Effector memory CD4-positive, alpha-beta T cell (primary cell): ENCODE measurements at places on chromosomes 2 and 18.

DNA sequence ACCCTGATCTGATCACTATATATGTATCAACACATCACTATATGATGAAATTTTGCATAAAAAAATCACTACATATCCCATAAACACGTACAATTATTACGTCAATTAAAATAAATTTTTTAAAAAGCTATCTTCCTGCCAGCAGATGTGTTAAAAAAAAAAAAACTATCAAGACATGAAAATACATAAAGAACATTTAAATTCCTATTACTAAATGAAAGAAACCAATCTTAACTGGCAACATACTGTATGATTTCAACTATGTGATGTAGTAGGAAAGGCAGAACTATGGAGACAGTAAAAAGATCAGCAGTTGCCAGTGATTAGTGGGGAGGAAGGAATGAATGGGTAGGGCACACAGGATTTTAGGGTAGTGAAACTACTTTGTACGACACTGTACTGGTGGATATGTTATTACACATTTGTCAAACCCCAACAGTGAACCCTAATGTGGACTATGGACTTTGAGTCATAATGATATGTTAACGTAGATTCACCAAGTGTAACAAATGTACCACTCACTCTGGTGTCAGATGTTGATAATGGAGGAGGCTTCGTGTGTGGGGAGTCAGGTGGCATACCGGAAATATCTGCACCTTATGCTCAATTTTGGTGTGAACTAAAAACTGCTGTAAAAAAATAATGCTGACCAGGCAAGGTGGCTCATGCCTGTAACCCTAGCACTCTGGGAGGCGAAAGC lies 27.4 kb downstream of the USP34 start:
- DNase-seq = no peak

DNA sequence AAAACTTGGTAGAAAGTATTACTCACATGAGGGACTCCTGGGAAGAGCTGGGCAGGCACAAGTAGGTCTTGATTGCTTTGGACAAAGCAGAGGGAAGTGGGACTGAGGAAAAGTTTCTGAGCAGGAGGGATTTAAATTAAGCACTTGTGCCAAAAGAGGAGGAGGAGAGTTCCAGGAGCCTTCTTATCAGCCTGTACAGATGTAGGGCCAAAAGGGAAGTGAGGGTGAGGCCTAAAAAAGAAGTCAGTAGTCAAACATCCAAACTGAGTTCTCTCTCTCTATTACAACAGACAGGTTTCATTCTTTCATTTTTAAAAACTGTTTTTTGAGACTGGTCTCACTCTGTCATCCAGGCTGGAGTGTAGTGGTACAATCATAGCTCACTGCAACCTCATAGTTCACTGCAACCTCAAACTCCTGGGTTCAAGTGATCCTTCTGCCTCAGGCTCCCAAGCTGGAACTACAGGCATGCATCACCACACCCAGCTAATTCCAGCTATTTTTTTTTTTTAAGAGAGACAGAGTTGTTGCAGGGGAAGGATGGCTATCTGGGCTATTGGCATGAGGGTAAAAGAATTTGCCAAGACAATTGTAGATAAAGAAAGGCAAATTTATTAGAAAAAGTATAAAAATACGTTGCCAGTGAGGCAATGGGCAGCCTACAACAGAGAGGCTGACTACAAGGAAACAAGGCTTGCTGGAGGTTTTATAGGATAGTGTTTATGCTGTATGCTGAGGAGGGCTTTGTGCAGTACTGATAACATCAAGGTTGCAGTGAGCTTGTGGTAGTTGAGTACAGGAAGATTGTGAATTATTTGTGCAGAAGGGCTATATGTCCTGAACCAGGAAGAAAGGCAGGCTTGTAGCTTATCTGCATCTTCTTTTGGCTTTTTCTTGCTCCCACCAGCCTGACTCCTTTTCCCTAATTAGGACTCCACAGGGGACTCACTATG lies 29.0 kb downstream of the CFAP210 start:
- no peak for DNase-seq

DNA sequence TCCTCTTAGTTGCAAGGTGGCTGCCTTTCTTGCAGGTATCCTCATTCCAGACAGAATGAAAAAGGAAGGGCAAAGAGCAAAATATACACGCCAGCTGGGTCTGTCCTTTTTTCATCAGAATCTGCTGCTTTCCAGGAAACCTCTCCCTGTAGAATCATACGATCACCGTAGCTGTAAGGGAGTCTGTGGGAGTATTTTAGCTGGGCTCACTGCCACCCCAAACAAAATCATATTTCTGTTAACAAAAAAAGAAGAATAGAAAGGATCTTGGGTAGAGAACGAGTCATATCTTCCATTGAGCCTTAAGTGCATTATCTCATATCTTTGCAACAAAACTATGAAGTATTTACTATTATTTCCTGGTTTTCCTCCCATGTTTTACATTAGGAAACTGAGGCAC lies 15.0 kb upstream of the TANC1 start:
- DNase-seq = no peak

DNA sequence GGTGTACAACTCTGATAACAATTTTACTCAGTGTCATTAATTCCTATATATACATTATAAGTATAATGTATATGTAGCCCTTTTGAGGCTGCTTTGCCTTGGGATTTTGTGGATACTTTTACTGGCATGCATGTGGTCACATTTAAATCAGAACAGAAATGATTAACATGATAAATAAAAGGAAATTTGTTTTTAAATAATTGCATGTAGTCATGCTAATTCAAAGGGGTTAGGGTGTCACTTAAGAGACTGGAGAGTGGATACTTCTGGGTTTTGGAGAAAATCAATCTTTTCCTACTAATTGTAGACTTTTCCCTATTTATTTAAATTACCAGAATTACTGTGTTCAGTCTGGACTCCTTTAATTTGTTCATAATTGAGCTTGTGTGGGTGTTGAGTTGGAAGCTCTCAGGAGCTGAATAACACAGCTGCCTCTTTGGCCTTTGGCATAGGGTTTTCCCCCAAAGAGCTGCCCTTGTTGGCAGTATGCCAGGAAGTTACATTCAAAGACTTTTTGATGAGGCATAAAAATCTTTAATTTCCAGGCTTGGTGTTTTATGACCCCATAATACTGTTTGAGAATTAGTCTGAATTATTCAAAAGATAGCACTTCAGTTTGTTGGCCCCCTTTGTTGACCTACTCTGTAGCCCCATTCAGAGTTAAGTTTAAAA lies 484.7 kb upstream of the NRP2 start:
- DNase-seq = no peak

GRCh38 chr2:45938649-45939511 lies 287.4 kb downstream of the PRKCE start:
- no peak for DNase-seq

DNA sequence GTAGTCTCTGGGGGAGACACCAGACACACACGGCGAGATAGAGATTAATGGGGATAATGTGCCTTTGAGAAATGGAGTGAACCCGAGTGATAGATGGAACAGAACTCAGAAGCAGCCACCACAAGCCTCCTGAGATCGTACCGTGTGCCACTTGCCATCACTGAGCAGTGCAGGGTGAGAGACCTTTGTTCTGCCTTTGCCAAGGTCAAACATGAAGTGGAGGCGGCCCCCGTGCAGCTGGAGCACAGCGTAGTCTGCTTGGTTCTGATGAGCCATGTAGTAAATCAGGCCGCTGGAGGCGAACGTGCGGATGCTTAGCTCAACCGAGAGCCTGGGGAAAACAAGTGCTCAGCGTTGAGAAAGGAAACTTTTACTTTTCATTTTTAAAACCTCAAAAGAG lies 167.0 kb downstream of the LAMA1 start:
- DNase-seq = no peak

- no peak for DNase-seq
Measured at GRCh38 chr2:235539773-235540172, 45.9 kb downstream of the AGAP1 start.

- no peak for DNase-seq
Measured at GRCh38 chr18:77161961-77162360, 29.4 kb upstream of the MBP start.

GRCh38 chr2:42796427-42797248 lies 4.3 kb upstream of the HAAO start:
- no peak for DNase-seq

GRCh38 chr2:219228911-219229304 lies 528 bp downstream of the ATG9A start:
- no peak for DNase-seq

DNA sequence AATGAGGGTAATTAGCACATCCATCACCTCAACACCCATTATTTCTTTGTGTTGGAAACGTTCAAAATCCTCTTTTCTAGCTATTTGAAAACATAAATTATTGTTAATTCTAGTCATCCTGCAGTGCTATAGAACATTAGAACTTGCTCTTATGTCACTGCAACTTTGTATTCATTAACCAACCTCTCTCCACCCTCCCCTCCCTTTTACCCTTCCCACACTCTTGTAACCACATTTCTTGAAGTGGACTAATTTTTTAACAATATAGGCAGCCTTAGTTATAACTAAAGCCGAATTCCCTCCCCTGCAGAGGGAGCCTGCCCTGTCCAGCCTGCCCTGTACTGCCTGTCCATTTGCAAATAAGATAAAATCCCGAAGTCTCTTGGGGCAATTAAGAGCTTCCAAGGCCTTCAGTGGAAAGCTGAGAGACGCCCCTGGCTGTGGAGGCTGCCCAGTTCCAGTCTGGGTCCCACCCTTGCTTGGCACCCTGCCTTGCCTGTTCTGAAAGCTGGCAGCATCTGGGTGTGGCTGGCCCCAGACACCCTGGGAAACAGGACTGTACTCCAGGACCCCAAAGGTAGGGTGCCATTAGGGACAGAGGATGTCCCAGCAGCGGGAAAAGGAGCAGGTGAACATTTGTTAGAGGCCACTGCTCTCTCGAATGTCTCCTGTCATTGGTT lies 65.1 kb downstream of the MEX3C start:
- DNase-seq = no peak

- no peak for DNase-seq
Measured at GRCh38 chr2:33136566-33136965, 189.8 kb downstream of the LTBP1 start.

- DNase-seq = no peak
Measured at GRCh38 chr2:88854528-88854927, 163.1 kb downstream of the RPIA start.

- DNase-seq = no peak
Measured at GRCh38 chr2:227395556-227395955, 7.8 kb upstream of the SCYGR1 start.

DNA sequence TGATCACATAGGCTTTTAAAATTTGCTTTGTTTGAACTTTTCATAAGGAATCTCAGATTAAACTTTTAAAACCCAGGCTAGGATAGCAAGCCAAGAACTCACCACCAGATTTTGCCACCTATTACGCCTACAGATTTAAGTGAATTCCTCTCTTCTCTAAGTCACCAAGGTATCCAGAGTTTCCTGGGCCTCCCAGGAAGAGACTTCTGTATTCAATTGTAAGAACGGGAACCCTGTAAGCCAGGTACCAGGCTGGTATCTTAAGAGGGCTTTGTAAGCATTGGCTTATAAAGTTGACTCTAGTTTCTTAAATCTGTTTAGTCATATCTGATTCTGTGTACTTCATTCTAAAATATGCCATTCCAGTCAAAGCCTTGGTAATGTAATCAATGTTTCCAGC lies 285.1 kb downstream of the MBD5 start:
- DNase-seq = no peak

DNA sequence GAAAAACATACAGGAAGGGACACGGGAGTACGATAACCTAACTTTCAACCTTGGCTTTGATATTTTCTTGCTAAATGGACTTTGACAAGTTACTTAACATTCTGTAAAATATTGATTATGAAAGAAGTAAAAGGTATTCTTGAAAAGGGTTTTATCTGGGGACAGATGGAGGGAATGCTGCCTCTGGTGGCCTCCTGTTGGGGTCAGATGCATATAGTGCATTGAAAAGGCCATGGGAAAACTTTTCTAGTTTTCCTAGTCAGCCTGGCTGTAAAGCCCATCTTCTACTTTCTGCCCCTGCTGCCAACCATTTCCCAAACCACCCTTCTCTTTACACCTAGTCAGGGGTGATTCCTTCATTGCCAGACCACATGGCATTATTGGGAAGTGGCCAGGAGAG lies 22.2 kb upstream of the MSTN start:
- no peak for DNase-seq

GRCh38 chr18:36066001-36066400 lies 1.4 kb downstream of the RPRD1A start:
- no peak for DNase-seq

DNA sequence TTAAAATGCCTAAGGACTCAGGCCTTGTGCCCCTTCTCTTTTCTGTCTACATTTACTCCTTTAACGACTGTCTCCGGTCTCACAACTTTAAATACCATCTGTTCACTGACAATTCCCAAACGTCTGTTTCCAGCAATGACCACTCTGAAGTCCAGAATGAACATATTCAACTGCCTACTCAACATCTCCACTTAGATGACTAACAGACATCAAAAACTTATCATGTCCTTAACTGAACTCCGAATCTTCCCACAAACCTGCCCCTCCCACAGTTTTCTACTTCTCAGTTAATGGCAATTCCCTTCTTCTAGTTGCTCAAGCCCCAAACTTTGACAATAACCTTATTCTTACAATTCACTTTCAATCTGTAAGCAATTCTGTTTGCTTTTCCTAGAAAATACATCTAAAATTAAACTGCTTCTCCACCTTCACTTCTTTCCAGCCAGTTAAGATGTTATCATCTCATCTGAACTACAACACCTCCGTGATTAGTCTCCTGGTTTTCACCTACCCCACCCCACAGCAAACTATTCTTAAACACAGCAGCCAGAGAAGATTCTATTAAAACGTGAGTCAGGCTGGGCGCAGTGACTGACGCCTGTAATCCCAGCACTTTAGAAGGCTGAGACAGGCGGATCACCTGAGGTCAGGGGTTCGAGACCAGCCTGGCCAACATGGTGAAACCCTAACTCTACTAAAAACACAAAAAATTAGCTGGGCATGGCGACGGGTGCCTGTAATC lies 2.8 kb downstream of the C1D start:
- DNase-seq = no peak

DNA sequence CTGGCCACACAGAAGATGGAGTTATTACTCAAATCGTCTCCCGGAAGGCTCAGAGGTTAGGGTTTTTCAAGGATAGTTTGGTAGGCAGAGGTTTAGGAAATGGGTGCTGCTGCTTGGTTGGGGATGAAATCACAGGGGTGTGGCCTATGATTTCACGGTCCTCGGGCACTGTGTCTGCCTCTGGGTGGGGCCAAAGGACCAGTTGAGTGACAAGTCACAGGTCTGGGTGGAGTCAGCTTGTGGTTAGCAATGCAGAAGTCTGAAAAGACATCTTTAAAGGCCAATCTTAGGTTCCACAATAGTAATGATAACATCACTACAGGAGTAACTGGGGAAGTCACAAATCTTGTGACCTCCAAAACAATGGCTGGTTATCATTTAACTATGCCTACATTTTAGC lies 387.8 kb downstream of the ZNF521 start:
- no peak for DNase-seq

DNA sequence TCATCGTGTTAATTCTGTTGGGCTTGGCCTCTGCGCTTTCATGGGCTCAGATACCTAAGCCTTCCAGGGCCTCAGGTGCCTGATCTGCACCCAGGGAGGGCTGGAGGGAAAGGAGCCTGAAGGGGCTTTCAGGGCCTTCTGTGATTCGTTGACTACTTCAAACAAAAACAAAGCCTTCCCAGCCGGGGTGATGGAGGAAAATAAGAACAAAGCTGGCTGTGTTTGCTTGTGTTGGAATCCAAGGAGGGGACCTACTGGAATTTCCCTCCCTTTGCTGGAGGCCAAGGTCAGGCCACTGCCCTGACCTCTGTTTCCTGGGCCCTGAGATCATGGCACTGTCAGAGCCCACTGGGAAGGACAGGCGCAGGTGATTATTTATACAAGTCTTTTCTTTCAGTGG lies 135.3 kb downstream of the KLHL29 start:
- DNase-seq = no peak
